Activated CD4-positive, alpha-beta T cell treated with anti-CD3 and anti-CD28 coated beads, Interleukin-2, amount 10 ng/mL, durations not matched to agents 7 days and 5 days (primary cell): ENCODE measurements at places on chromosomes 3 and 15. TPM values are rescaled to one million over a fixed set of nuclear protein-coding genes. Genes with fewer than 3 reads are reported as not detected.

DNA sequence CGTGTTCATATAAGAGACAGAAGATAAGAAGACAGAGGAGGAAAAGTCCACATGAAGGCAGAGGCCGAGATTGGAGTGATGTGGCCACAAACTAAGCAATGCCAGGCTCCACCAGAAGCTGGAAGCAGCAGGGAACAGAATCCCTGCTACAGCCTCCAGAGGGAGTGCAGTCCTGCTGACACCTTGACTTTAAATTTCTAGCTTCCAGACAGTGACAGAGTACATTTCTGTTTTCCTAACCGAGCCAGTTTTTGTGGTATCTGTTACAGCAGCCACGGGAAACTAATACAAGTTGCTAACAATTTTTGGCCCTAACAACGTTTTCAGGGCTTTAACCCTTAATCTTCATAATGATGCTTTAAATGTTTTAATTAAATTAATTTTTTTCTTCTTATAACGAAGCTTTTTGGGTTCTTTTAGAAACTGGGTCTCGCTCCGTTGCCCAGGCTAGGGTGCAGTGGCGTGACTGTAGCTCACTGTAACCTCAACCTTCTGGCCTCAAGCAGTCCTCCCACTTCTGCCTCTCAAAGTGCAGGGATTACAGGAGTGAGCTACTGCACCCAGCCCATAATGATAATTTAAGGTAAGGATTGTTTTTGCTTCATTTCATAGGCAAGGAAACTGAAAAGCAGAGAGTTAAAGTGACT, 202.3 kb upstream of the PROK2 start:
- H3K27me3 ChIP-seq, result no peaks in the 10 kb centered on the region
- H3K4me3 ChIP-seq, result no peak overlapping the region
- H3K36me3 ChIP-seq, result peaks cover 1% of the 10 kb centered on the region
- no peak for DNase-seq
- H3K27ac ChIP-seq, result no peak overlapping the region
- peaks cover 39% of the 10 kb centered on the region for H3K4me1 ChIP-seq

DNA sequence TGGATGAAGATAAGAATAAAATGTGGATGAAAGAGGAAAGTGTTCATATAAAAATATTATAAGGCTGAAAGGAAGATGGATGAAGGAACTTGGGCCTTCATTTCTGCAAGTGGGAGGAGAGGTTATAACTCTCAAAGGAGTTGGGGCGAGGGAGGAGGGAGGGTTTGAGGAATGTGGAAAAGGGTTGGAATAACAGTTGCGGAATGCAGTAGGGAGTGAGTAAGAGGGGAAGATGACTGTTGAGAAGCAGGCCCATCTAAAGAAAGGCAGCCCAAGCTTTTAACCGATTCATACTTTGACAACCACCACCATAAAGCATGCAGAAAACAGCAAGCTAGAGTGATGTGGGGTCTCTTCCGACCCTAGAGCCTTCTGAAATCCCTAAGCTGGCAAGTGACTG, 8.3 kb upstream of the TM4SF4 start:
- no peak overlapping the region for H3K27ac ChIP-seq
- no peaks in the 10 kb centered on the region for H3K36me3 ChIP-seq
- DNase-seq, result no peak
- no peak overlapping the region for H3K4me3 ChIP-seq

- H3K27me3 ChIP-seq, result no peaks in the 10 kb centered on the region
- no peak for DNase-seq
- H3K27ac ChIP-seq, result no peak overlapping the region
- no peaks in the 10 kb centered on the region for H3K4me1 ChIP-seq
- no peaks in the 10 kb centered on the region for H3K36me3 ChIP-seq
These were observed 651.2 kb downstream of the DIPK2A start for GRCh38 chr3:144622845-144623244.

DNA sequence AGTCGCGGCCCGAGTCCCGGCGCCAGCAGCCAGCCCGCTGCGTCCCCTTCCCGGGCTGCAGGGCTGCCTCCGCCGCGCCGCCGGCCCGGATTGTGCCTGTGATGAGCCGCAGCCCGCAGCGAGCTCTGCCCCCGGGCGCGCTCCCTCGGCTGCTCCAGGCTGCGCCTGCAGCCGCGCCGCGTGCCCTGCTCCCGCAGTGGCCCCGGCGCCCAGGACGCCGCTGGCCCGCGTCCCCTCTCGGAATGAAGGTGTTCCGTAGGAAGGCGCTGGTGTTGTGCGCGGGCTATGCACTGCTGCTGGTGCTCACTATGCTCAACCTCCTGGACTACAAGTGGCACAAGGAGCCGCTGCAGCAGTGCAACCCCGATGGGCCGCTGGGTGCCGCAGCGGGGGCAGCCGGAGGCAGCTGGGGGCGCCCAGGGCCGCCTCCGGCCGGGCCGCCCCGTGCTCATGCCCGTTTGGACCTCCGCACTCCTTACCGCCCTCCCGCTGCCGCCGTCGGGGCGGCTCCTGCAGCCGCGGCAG, 1.2 kb downstream of the CHST2 start:
- H3K27me3 ChIP-seq, result peaks cover 15% of the 10 kb centered on the region
- H3K4me1 ChIP-seq, result peaks cover 50% of the 10 kb centered on the region
- peaks cover 2% of the 10 kb centered on the region for H3K36me3 ChIP-seq

GRCh38 chr3:194285850-194286197, 65.3 kb downstream of the CPN2 start:
- H3K4me1 ChIP-seq, result no peaks in the 10 kb centered on the region
- peaks cover 4% of the 10 kb centered on the region for H3K36me3 ChIP-seq
- no peak overlapping the region for H3K27ac ChIP-seq
- no peak for DNase-seq
- no peak overlapping the region for H3K4me3 ChIP-seq

EPHB1 gene
- total RNA-seq, result 1.2 TPM

NISCH gene
- 94.5 TPM for total RNA-seq

DNA sequence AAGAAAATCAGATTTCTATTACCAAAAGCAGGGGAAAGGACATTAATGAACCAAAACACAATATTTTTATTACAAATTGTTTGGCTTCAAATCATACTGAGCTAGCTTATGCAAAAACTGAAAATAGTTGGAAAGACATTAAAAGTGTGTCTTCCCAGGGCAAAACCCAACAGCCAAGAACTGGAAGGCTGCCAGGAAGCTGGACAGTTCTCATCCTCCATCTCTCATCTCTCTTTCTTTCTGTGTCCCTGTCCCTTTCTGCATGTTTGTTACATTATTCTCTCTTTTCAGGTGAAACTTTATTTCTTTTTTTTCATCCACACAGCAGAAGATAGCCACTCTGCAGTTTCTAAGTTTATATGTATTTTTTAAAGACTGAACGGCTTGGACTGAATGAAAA, 41.1 kb upstream of the SNTN start:
- no peak for DNase-seq
- H3K27ac ChIP-seq, result no peak overlapping the region
- H3K27me3 ChIP-seq, result no peaks in the 10 kb centered on the region
- no peaks in the 10 kb centered on the region for H3K4me1 ChIP-seq
- no peak overlapping the region for H3K4me3 ChIP-seq
- no peaks in the 10 kb centered on the region for H3K36me3 ChIP-seq

MIX23 gene
- 43.1 TPM for total RNA-seq

GRCh38 chr3:86152620-86153019, 838.3 kb downstream of the VGLL3 start:
- H3K27ac ChIP-seq, result no peak overlapping the region
- no peaks in the 10 kb centered on the region for H3K4me1 ChIP-seq
- H3K36me3 ChIP-seq, result no peaks in the 10 kb centered on the region

- peak overlapping the region; percentile 82 for H3K27ac ChIP-seq
- H3K27me3 ChIP-seq, result peaks cover 43% of the 10 kb centered on the region
- no peaks in the 10 kb centered on the region for H3K36me3 ChIP-seq
These were observed 1.3 kb upstream of the KCNH8 start for GRCh38 chr3:19146685-19147650.

GOLGA8R gene
- 2.7 TPM for total RNA-seq

OR5K2 gene
- not detected for total RNA-seq

- no peak for DNase-seq
- no peak overlapping the region for H3K27ac ChIP-seq
- H3K4me1 ChIP-seq, result peaks cover 4% of the 10 kb centered on the region
- no peaks in the 10 kb centered on the region for H3K27me3 ChIP-seq
- H3K36me3 ChIP-seq, result no peaks in the 10 kb centered on the region
These were observed 53.2 kb downstream of the NIPA2 start for GRCh38 chr15:22891426-22892210.

SNTN gene
- total RNA-seq, result not detected

PLOD2 gene
- not detected for total RNA-seq

GRCh38 chr3:25403968-25404367, 24.1 kb upstream of the RARB start:
- no peak overlapping the region for H3K4me3 ChIP-seq
- no peaks in the 10 kb centered on the region for H3K36me3 ChIP-seq
- H3K27ac ChIP-seq, result no peak overlapping the region
- no peak for DNase-seq
- no peaks in the 10 kb centered on the region for H3K4me1 ChIP-seq

TMCO5A gene
- not detected for total RNA-seq

- peaks cover 70% of the 10 kb centered on the region for H3K4me1 ChIP-seq
- H3K27ac ChIP-seq, result peak overlapping the region; percentile 99
- H3K36me3 ChIP-seq, result peaks cover 29% of the 10 kb centered on the region
These were observed 59.1 kb downstream of the IQSEC1 start for GRCh38 chr3:13013994-13014754.

GRCh38 chr3:69460034-69460433, 74.1 kb upstream of the FRMD4B start:
- DNase-seq, result no peak
- H3K36me3 ChIP-seq, result no peaks in the 10 kb centered on the region
- peaks cover 2% of the 10 kb centered on the region for H3K27me3 ChIP-seq
- H3K4me3 ChIP-seq, result no peak overlapping the region
